ENCODE measurements at places on chromosomes 2 and 18.

- no peak for DNase-seq
Measured at GRCh38 chr18:62828852-62829251, 113.5 kb downstream of the PHLPP1 start.

GRCh38 chr2:196331851-196332250, 160.5 kb upstream of the STK17B start:
- no peak for DNase-seq

DNA sequence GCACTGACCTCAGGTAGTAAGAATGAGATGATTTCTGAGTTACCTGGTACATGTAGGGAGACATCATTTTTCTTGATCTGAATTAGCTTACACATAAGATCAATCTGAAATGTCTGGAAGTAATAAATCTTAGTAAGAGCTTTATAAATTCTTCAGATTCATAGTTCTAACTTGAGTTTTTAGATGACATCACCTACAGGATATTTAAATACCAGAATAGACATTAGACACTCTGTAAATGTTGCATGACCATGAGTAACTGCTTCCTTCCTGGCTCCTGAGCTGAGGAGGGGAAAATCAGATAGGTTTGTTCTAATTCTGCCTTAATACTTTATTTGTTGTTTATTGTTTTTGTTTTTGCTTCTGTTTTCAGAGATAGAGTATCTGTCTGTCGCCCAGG, 181.8 kb downstream of the PHLPP1 start:
- DNase-seq = no peak

GRCh38 chr2:38975042-38975441, 85.4 kb downstream of the ARHGEF33 start:
- no peak for DNase-seq

DNA sequence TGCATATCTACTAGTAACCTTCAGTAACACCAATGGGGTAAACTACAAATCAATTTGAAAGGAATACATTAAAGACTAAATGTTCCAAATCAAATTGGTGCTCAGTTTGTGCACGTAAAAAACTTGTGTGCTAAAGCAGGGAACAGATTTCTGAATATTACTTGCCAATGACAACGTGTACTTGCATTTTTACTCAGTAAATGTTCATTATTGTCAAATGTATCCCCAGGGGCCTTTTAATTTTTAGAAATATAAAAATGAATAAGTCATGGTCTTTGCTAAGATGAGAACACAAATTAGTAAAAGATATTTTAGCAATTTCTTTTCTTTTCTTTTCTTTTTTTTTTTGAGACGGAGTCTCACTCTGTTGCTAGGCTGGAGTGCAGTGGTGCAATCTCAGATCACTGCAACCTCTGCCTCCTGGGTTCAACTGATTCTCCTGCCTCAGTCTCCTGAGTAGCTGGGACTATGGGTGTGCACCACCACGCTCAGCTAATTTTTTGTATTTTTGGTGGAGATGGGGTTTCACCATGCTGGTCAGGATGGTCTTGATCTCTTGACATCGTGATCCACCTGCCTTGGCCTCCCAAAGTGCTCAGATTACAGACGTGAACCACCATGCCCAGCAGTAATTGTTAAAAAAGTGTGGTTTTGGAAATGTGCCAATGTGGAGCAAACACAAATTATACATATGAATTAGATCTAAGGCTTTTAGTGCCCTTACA, 52.6 kb downstream of the PMAIP1 start:
- DNase-seq = no peak

DNA sequence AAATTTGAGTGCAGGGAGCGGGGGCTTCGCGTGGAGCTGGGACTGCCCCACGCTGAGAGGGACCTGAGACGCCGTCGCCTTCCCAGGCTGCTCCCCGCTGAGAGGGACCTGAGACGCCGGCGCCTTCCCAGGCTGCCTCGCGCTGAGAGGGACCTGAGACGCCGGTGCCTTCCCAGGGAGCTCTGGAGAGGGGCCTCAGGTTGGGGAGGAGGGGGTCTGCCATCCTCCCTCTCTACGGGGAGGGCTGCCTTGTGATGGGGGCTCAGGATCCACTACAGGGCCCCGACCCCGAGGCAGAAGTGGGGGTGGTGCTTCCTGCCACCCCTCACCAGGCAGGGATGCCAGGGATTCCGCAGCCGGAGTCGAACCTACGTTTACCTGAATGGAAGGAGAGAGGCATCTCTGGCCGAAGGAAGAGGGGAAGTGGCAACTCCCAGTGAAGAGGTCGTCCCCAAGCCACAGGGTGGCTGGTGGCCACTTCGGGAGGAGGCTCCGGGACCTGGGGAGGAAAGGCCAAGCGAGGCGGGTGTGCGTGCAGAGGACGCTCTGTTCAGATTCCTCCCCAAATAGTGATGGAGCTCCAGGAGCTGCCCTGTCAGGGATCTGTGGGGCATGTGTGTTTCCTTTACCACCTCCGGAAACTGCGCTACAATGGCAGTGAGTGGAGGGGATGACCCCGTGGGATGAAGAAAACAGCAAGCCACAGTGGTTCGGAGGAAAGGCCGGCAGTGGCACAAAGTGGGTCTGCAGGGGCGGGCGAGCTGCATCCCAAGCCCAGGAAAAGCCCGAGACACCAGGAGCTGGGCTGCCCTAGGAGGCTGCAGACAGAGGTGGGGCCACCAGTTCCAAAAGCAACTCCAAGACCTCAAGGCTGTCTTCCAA, 108.2 kb upstream of the CTDP1 start:
- no peak for DNase-seq

DNA sequence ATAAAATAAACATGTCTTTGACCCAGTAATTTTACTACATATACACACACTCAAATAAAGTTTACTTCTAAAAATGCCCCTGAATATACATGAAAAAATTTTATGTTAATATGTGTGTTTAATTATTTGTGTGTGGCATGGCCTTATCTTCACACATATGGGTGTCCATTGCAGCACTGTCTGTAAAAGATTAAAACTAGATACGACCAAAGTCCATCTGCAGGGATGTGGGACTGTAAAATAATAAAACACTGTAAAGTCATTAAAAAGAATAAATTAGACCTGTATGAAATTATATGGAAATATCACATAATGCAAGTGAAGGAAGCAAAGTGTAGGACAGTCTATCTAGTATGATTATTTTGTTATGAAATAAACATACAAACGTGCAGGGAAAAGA, 337.3 kb downstream of the RND3 start:
- no peak for DNase-seq

DNA sequence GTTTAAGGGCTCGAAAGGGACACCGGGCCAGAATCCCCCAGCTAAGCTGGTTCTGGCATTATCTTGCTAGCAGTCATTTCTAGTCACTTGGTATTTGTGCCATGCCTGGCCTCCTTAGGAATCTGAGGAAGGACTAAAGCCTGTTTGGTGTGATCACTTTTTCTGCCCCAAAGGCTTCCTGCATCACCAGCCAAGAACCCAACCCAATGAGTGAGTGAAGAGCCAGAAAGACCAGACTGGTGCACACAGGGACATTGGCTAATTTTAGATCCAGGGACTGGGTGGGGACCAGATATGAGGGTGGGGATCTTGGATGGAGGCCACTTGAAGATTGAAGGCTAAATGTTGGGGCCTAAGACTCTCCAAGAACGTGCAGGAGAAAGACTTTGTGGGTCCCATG, 411.9 kb upstream of the TNP1 start:
- DNase-seq = no peak

- DNase-seq = no peak
Measured at GRCh38 chr18:69586537-69586936, 185.8 kb downstream of the DOK6 start.

- DNase-seq = peak; percentile 30
Measured at GRCh38 chr18:49041435-49042245, 90.9 kb upstream of the SMAD7 start.

GRCh38 chr2:216634370-216635148, 1.3 kb downstream of the IGFBP2 start:
- DNase-seq = no peak

All from CD4-positive, alpha-beta T cell treated with Interleukin-6 at 100 ng/mL for 8 hours (primary cell).